CD4-positive, CD25-positive, alpha-beta regulatory T cell (primary cell): ENCODE measurements at places on chromosomes 3 and 15.
A peak's percentile ranks its signal among the peaks of the same experiment; 100 is the strongest.

GRCh38 chr15:99326235-99326634 lies 75.0 kb downstream of the LRRC28 start:
- no peak for DNase-seq
- H3K4me1 ChIP-seq, result no peaks in the 10 kb centered on the region
- no peak overlapping the region for H3K4me3 ChIP-seq

DNA sequence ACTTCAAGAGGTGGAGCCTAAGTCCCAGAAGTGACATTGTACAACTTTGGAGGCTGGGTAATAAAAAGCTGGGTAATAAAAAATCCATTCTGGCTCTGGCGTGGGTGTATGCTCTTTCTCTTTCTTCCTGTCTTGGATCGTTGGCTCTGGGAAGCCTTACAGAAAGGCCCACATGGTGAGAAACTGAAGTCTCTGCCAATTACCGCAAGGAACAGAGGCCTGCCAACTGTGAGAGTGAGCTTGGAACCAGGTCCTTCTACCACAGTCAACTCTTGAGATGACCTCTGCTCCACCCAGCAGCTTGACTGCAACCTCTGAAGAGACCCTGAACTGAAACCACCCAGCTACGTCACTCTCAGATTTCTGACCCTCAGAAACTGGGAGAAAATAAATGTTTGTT lies 51.0 kb downstream of the NR2F2 start:
- H3K36me3 ChIP-seq, result no peaks in the 10 kb centered on the region
- DNase-seq, result no peak
- no peak overlapping the region for H3K4me3 ChIP-seq
- no peaks in the 10 kb centered on the region for H3K27me3 ChIP-seq

DNA sequence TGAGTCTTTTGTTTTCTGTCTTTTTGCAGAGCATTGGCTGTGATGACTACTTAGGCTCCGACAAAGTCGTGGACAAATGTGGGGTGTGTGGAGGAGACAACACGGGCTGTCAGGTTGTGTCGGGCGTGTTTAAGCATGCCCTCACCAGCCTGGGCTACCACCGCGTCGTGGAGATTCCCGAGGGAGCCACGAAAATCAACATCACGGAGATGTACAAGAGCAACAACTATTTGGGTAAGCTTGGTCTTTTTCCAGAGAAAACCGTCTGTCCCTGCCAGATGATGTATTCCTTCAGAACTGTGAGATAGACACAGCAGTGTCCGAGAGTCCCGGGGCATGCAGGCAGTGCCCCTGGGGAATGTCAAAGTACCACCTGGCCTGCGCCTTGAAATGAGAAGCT lies 149.9 kb upstream of the NR2E3 start:
- H3K27me3 ChIP-seq, result no peaks in the 10 kb centered on the region
- no peaks in the 10 kb centered on the region for H3K36me3 ChIP-seq
- DNase-seq, result no peak

- peak overlapping the region; percentile 90 for H3K4me3 ChIP-seq
- H3K36me3 ChIP-seq, result peaks cover 32% of the 10 kb centered on the region
- H3K27ac ChIP-seq, result peak overlapping the region; percentile 91
Measured at GRCh38 chr3:52685285-52685708, 416 bp downstream of the PBRM1 start.

- peaks cover 19% of the 10 kb centered on the region for H3K27me3 ChIP-seq
- no peak overlapping the region for H3K27ac ChIP-seq
- H3K36me3 ChIP-seq, result no peaks in the 10 kb centered on the region
- H3K4me3 ChIP-seq, result no peak overlapping the region
Measured at GRCh38 chr3:168096210-168096652, 507 bp upstream of the GOLIM4 start.

GRCh38 chr3:185754920-185755319 lies 69.9 kb downstream of the IGF2BP2 start:
- DNase-seq, result no peak
- H3K27ac ChIP-seq, result no peak overlapping the region
- peaks cover 12% of the 10 kb centered on the region for H3K27me3 ChIP-seq
- H3K4me3 ChIP-seq, result no peak overlapping the region
- no peaks in the 10 kb centered on the region for H3K4me1 ChIP-seq

DNA sequence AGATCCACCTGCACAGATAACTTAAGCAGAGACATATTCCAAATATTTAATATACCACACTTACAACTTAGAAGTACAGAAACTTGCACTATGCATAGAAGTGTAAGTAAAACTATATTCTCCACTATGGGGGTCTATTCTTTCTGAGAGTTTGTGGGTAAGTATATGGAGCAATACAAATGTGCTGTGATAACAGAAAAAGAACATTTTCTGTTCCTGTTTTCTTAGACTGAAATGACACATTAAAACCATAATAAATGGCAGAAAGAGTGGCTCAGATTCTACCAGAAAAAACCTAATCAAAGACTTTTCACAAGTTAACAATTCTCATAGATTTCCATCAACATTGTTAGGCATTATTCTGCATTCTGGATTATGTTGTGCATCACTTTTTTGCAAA lies 96.6 kb upstream of the WNT7A start:
- no peak for DNase-seq
- H3K4me3 ChIP-seq, result no peak overlapping the region
- H3K4me1 ChIP-seq, result no peaks in the 10 kb centered on the region
- no peak overlapping the region for H3K27ac ChIP-seq
- H3K27me3 ChIP-seq, result no peaks in the 10 kb centered on the region
- H3K36me3 ChIP-seq, result no peaks in the 10 kb centered on the region

- H3K27ac ChIP-seq, result no peak overlapping the region
- DNase-seq, result no peak
- no peak overlapping the region for H3K4me3 ChIP-seq
Measured at GRCh38 chr15:68599560-68600071, 20.8 kb downstream of the CORO2B start.

DNA sequence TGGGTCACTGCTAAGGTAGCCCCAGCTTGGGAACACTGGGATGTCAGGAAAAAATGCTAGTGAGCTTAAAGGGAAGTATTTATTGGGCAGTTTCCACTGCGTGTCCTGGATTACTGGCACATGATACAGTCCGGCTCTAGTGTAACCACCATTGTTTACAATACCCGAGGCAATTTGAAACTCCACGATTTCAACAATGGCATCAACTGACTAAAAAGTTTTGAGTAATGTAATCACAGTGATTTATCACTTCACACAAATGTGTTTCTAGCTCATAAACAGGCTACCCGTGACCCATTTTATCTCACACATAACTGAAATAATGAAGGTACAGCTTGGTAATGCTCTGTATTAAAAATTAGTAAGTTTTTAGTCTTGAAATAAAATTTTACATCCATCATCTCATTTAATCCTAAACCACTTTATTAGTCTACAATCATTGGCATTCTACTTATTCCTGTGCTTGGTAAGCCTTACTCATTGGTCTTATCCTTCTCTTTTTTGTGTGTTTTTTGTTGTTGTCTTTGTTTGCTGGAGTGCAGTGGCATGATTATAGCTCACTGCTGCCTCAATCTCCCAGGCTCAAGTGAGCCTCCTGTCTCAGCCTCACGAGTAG lies 7.6 kb downstream of the ZMAT3 start:
- no peak overlapping the region for H3K27ac ChIP-seq
- peaks cover 36% of the 10 kb centered on the region for H3K36me3 ChIP-seq
- H3K4me3 ChIP-seq, result no peak overlapping the region
- H3K4me1 ChIP-seq, result peaks cover 4% of the 10 kb centered on the region
- DNase-seq, result no peak
- H3K27me3 ChIP-seq, result no peaks in the 10 kb centered on the region

- no peak overlapping the region for H3K27ac ChIP-seq
- H3K27me3 ChIP-seq, result no peaks in the 10 kb centered on the region
- DNase-seq, result no peak
- H3K36me3 ChIP-seq, result no peaks in the 10 kb centered on the region
Measured at GRCh38 chr3:159482241-159482993, 506.2 kb upstream of the IL12A start.

- peaks cover 37% of the 10 kb centered on the region for H3K4me1 ChIP-seq
- H3K4me3 ChIP-seq, result no peak overlapping the region
- no peaks in the 10 kb centered on the region for H3K27me3 ChIP-seq
- no peak overlapping the region for H3K27ac ChIP-seq
- no peaks in the 10 kb centered on the region for H3K36me3 ChIP-seq
Measured at GRCh38 chr3:105827959-105828358, 40.9 kb downstream of the CBLB start.

GRCh38 chr3:152105446-152105845 lies 163.3 kb upstream of the MBNL1 start:
- no peak overlapping the region for H3K27ac ChIP-seq
- H3K27me3 ChIP-seq, result no peaks in the 10 kb centered on the region
- no peaks in the 10 kb centered on the region for H3K36me3 ChIP-seq
- H3K4me3 ChIP-seq, result no peak overlapping the region
- DNase-seq, result no peak

- H3K27me3 ChIP-seq, result no peaks in the 10 kb centered on the region
- H3K27ac ChIP-seq, result no peak overlapping the region
- H3K36me3 ChIP-seq, result no peaks in the 10 kb centered on the region
- no peak for DNase-seq
Measured at GRCh38 chr15:74179101-74179841, 5.8 kb downstream of the ISLR start.

GRCh38 chr3:13300546-13301285 lies 119.4 kb downstream of the NUP210 start:
- no peak for DNase-seq
- H3K27me3 ChIP-seq, result peaks cover 6% of the 10 kb centered on the region
- no peak overlapping the region for H3K4me3 ChIP-seq
- no peaks in the 10 kb centered on the region for H3K36me3 ChIP-seq

GRCh38 chr3:125594125-125594524 lies 1.2 kb downstream of the OSBPL11 start:
- no peaks in the 10 kb centered on the region for H3K36me3 ChIP-seq
- no peak for DNase-seq
- peak overlapping the region; percentile 87 for H3K4me3 ChIP-seq
- peak overlapping the region; percentile 81 for H3K27ac ChIP-seq
- peaks cover 47% of the 10 kb centered on the region for H3K4me1 ChIP-seq

GRCh38 chr3:107598926-107599771 lies 76.4 kb downstream of the BBX start:
- peaks cover 33% of the 10 kb centered on the region for H3K4me1 ChIP-seq
- H3K27ac ChIP-seq, result peak overlapping the region; percentile 38
- no peaks in the 10 kb centered on the region for H3K27me3 ChIP-seq
- peak overlapping the region; percentile 83 for H3K4me3 ChIP-seq
- no peaks in the 10 kb centered on the region for H3K36me3 ChIP-seq

DNA sequence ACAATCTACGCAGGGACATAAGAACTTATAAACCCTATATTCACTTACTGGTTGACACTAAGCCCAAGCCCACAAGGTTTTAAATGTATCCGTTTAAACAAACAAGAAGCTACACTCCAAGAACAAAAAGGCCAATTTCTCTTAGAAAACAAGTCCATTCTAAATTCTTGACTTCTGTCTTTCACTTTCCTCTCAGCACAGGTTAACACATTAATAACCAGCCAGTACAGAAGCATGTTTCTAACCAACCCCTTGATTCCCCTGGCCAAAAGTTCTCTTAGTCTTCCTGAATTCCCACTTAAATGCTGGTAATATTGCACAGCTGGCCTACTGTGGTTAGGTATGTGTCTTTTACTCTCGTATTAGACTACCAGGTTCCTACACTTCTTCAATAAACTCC lies 4.7 kb downstream of the DMXL2 start:
- H3K4me1 ChIP-seq, result peaks cover 6% of the 10 kb centered on the region
- no peaks in the 10 kb centered on the region for H3K36me3 ChIP-seq

DNA sequence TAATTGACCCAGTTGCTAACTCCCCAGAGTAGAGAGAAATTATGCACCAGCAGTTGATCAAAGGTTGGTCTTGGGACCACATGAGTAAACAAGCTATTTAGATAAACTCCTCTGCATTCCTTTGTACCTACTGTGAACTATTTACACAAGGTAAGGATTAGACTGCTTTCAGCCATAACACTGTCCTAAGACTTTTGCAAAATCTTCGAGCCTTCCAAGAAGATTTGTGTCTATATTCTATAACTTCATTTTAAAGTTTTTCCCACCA lies 108.5 kb upstream of the UNC13C start:
- no peaks in the 10 kb centered on the region for H3K4me1 ChIP-seq
- no peak overlapping the region for H3K4me3 ChIP-seq
- no peaks in the 10 kb centered on the region for H3K36me3 ChIP-seq
- no peaks in the 10 kb centered on the region for H3K27me3 ChIP-seq

DNA sequence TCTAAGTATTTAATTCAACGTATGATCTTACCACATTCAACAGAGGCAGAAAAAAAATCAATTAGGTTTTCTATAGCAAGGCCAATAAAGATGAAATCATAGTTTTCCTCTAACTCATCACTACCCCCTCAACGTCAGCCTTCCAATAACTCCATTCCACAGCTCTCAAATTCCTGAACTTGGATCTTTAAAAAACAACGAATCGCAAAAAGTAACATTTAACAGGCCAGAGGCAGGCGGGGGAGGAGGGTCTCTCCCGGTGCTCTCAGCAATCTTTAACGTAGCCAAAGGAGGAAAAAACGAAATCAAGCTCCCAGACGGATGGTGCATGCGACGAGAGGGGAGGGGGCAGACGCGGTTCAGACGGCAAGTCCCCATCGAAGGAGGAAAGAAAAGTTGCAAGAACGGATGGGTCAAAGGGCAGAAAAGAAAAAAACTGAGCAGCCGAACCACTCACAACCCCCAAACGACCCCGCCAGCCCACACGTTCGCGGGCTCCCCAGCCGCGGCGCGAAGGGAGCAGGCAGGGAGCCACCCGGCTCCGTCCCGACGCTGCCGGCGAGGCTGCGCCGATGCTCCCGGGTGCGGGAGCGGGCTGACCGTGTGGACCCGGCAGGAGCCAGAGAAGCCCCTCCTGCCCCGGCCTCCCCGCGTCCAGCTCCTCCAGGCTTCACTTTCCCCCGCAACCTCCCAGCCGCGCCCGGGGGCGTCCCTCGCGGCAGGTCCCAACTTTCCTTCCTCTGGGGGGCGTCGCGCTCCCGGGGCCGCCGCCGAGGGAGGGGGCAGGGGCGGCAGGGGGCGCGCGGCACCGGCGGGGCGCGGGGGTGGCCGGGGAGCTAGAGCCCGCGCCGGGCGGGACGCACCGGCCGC lies 703 bp downstream of the PEAK1 start:
- no peaks in the 10 kb centered on the region for H3K27me3 ChIP-seq
- peak overlapping the region; percentile 65 for H3K4me3 ChIP-seq
- DNase-seq, result no peak
- peaks cover 30% of the 10 kb centered on the region for H3K4me1 ChIP-seq
- H3K27ac ChIP-seq, result no peak overlapping the region
- H3K36me3 ChIP-seq, result no peaks in the 10 kb centered on the region

DNA sequence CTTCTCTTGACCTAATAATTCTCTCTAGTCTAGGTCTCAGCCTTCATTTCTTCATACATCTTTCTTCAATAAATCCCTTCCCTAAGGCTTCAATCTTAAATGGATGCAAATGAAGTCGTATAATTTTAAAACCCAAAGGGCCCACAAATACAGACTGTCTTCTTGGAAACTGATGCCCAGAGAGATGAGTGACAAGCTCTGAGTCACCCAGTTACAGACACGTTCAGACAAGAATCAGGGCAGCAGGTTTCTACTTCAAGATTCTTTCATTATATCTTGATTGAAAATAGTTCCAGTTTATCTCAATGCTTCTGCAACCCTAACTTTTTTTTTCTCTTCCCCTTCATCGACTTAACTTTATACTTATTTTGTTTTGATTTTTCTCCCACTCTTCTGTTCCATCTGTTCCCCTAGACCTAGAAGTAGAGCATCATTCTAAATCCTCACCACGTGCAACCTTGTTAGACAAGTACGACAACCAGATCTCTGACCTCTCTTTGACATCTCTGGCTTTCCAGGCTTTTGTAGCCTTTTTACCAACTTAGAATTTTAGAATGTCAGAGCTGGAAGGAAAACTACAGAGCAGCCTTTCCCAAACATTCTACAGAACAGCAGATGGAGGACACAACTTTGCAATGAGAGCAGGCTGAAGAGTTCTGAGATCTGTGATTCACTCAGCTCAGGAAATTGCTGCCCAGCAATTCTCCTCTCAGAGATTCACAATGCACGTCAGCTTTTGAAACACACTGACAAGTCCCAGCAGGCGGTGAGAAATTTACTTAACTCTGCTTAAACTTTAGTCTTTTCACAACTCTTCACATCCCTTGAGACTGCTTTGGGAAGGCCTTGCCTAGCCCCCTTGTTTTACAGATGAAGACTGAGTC lies 25.3 kb downstream of the NCEH1 start:
- H3K4me3 ChIP-seq, result no peak overlapping the region
- no peak overlapping the region for H3K27ac ChIP-seq
- H3K36me3 ChIP-seq, result no peaks in the 10 kb centered on the region
- peak; percentile 39 for DNase-seq
